ENCODE measurements at places on chromosomes 7 and 10.

- DNase-seq: no peak
Observed at GRCh38 chr7:107506674-107507339, 37.0 kb downstream of the GPR22 start.

DNA sequence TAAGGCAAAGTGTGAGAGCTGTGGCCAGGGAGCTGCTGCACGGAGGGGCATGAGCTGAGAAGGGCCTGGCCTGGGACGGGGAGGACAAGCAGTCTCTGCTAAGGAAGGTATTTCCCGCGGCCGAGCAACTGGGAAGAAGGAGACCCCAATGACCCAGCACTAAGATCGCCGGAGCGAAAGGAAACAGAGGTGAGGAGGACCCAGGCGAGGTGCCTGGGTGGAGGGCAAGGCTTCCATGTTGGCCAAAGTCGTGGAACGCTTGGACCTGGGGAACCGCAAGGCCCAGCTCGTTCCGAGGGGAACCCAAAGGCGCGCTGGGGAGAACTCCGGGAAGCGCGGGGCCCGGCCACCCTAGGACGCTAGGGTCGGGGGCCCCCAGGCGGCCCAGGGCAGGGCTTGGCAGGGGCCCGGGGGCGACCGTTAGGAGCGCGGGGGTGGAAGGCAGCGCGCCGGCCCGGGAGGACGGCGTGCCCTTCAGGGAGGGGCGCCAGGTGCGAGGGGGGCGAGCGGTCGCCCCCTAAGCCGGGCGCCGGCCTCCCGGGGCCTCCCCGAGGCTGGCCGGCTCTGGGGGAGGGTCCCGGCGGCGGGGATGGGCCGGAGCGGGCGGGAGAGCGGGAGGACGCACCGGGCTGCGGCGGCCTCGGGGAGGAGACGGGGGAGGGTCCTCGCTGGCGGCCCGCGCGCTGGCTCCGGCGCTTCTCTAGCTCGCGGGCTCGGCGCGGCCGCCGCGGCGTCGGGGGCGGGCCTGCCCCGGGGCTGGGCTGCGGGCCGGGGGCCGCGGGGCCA lies 545 bp downstream of the GIGYF1 start:
- DNase-seq: no peak

DNA sequence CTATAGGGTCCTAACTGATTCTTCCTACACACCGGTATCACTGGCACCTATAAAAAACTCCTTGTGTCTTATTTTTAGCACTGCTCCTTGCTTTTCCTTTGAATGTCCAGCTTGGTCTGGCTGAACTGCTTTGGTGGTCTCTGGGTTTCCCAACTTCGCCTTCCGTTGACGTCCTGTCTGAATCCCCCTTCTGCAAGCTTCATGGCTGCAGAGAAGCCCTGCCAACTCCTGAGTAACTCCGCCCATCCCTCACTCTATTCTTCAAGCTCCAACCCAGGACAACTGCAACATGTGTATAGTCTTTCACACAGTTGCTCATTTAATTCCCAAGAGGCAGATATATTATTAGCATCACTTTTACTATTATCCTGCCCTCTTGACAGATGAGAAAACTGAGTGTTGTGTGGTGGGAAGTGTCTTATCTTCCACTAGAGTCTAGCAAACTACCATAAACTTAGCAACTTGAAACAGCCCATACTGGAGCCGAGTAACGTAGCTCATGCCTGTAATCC lies 40.9 kb downstream of the MTURN start:
- no peak for DNase-seq

DNA sequence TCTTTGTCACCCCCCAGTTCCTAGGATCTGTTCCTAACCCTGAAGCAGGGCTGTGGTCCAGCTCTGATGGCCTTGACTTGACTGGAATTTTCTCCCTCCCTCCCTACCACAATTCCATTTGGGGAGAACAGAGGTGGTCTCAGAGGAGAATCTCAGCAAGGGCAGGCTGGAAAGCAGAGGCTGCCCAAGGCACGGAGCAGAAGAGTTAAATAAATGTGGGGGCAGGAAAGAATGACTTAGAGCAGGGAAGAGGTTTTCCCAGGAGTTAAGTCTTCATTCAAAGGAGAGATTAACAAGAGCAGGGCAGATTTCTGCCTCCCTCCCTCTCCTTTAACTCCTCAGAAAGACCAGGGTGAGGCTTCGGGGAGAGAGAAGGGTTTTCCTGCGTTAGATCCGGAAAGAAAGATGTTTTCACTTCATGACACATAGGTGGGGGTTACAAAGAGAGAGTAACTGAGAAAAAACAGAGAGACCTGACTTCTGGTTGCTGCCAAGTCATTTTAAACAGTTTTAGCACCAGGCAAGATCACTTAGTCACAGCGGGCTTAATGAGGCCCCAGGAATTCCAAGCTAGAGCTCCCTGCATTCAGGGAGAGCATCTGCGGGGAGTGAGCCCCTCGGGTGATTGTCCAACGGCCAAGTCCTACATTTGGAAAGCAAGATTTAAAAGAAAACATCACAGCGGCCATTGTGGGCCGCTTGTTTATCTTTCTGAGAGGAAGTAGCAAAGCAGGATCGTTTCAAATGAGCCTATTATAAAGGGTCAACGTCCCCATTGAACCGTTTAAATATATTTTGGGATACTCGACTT lies 78.7 kb downstream of the ARHGAP22 start:
- peak; percentile 69 for DNase-seq

DNA sequence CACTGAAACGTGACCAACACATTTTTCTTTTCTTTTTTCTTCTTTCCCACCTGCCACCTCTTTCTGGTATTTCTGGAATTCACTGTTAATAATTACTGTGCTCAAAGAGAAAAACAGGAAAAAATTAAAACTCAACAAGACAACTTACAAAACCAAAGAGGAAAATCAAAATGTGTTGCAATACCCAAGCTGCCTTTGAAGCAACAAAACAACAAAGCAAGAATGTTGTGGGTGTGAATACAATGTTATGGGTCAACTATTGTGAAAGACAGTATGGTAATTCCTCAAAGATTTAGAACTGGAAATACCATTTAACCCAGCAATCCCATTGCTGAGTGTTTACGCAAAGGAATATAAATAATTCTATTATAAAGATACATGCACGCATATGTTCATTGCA lies 415.1 kb downstream of the GFRA1 start:
- no peak for DNase-seq

GRCh38 chr7:154686305-154686704 lies 316.6 kb downstream of the PAXIP1 start:
- DNase-seq: no peak

- DNase-seq: no peak
Observed at GRCh38 chr10:68501691-68502090, 25.6 kb downstream of the SLC25A16 start.

DNA sequence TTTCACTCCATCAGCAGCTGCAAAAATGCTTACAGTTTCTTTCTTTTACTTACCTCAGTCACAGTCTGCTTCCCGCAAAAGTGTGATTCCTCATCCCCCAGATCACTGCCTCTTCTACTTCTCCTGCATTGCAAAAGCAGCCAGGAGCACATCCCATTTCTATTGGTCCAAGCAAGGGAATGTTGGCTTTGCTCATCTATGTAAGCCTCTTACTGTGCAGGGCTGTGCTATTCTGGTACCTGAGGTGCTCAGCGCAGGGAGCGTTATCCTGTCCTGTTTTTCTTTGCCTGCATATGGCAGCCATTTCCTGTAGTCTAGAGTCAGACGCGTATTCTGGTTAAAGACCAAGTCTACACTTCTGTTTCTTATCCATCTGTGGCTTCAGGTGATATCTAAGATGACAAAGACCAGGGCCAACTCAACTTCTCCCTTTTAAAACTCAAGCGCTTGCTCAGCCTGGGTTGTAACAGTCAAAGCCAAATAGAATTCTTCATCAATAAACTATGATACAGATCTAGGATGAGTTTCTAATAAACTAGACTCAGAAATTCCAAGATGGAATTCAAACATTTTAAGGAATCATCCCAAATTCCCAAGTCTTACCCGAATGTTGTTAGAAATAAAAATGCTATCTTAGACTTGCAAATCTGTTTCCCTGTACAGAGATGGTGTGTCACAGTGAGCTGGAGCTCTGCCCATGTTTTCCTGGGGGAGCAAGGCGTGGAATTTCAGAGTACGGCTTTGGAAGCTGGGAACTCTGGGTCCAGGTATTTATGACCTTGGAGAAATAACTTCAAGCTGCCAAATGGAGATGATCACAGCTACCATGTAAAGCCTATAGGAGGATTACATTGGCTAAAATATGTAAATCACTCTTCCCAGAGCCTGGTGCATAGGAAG lies 6.1 kb upstream of the RBM17 start:
- DNase-seq: no peak

DNA sequence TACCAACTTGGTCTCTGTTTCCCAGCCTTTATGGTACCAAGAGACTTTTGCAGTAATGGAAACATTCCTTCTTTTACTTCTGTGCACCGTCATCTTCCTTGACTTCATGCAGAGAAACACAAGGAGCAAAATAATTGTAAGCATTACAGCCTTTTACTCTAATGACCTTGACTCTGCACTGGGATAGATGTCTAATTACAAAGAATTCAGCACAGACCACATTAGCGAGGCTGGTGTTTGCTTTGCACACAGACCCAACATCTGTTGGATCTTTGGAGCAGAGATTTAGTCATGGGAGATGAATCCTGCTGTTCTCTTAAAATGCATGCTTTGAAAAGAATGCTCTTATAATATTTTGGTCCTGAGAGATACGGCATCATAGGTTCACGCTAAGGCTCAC lies 261.6 kb downstream of the TWIST1 start:
- DNase-seq: peak; percentile 79

DNA sequence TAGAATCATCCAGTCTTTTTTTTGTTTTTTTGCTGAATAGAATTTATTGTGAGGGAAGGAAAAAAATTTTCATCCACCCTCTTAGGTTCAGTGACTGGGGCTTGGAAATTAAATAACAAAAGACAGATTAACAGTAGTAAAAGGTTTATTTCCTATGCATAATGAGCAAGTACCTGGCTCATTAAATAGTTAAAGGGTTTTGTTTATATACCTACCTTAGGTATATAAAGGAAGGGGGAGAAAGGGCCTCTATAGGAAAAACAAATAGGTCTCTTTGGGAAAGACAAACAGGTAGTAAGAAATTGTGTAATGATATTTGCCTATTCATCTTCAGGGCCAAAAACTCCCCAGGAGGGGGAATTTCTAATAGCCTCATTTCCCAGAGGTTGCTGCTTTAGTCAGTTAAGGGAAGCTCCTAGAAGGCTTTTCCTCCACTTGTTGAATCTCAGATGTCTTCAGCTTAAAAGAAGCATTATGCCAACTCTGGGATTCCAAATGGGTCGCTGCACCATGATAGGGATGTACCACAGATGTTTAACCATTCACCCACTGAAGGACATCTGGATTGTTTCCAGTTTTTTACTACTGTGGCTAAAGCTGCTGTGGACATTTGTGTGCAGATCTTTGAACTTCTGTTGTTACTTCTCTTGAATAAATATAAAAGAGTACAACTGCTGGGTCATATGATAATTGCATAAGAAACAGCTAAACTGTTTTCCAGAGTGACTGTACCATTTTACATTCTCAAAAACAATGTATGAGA lies 11.3 kb downstream of the ACADSB start:
- no peak for DNase-seq

DNA sequence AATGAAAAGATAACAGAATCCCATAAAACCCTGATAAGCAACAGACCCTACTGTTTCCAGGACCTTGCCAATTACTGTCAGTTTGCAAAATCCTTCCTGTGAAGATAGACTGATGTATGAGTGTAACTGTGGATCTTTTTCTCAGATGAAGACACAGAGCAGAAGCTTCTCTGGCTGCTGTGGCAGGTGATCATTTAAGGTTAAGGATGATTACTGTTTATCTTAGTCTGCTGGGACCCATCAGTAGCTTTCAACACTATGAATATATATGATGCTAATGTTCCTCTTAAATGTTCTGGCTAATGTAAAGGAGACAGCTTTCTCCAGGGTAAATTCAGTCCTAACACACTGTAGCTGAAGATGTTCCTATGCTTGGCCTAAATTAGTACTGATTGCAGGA lies 56.0 kb upstream of the CTTNBP2 start:
- no peak for DNase-seq

DNA sequence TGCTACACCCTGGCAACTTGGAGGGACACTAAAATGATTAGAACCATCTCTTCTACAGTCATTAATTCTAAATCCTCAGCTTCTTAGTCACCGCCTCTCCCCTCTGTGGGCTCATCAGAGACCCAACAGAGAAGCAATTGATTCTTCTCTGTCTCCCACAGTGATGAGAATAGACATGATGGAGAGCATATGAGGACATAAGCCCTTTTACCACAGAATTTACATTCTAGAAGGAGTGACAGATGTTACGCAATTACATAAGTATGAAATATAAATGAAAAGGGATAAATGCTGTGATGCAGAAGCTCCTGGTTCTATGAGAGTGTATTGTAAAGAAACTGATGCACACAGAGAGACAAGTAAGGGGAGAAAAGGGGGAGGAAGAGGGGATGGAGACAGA lies 18.1 kb upstream of the ABCB5 start:
- DNase-seq: no peak

DNA sequence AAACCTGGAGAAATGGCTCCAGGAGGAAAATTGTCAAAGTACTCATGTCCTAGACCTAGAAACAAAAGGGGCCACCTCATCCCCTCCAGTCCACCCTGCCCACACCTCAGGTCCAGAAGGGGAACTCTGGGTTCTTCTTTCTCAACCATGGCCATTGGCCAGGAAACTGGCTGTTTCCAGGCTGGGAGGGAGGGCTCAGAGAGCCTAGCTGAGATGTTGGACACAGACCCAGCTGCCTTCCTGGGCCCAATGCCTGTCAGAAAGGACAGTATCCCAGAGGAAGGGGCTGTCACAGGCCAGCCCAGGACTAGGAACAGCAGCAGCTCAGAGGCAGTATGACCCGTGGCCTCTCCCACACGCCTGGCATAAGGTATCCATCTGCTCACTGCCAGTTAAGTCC lies 9.6 kb downstream of the GRID1 start:
- DNase-seq: no peak

DNA sequence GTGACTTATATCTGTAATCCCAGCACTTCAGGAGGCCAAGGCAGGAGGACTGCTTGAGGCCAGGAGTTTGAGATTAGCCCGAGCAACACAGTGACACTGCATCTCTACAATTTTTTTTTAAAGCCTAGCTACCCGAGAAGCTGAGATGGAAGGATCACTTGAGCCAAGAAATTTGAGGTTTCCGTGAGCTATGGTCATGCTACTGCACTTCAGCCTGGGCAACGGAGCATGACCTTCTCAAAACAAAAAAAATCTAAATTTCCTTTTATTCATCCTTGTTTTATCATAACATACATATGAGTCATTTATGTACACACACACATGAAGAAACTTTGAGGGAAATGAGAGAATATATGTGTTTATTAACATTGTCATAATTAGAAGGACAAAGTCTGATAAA lies 277.5 kb upstream of the MAGI2 start:
- no peak for DNase-seq

GRCh38 chr10:79038104-79038840 lies 30.5 kb upstream of the ZMIZ1 start:
- DNase-seq: no peak

GRCh38 chr10:1403508-1404322 lies 333.6 kb downstream of the ADARB2 start:
- DNase-seq: no peak

GRCh38 chr7:28550580-28551186 lies 138.4 kb downstream of the CREB5 start:
- no peak for DNase-seq

Measured in smooth muscle cell of the brain vasculature (primary cell).